Stimulated activated CD4-positive, alpha-beta T cell treated with anti-CD3 and anti-CD28 coated beads, Interleukin-4, amount 100 ng/mL, for 48 hours (primary cell): ENCODE measurements at places on chromosomes 12 and 14.
A peak's percentile ranks its signal among the peaks of the same experiment; 100 is the strongest.

- no peak for DNase-seq
Measured at GRCh38 chr14:80419345-80419744, 208.0 kb upstream of the DIO2 start.

- DNase-seq = no peak
Measured at GRCh38 chr14:104350463-104351185, 212.2 kb downstream of the KIF26A start.

DNA sequence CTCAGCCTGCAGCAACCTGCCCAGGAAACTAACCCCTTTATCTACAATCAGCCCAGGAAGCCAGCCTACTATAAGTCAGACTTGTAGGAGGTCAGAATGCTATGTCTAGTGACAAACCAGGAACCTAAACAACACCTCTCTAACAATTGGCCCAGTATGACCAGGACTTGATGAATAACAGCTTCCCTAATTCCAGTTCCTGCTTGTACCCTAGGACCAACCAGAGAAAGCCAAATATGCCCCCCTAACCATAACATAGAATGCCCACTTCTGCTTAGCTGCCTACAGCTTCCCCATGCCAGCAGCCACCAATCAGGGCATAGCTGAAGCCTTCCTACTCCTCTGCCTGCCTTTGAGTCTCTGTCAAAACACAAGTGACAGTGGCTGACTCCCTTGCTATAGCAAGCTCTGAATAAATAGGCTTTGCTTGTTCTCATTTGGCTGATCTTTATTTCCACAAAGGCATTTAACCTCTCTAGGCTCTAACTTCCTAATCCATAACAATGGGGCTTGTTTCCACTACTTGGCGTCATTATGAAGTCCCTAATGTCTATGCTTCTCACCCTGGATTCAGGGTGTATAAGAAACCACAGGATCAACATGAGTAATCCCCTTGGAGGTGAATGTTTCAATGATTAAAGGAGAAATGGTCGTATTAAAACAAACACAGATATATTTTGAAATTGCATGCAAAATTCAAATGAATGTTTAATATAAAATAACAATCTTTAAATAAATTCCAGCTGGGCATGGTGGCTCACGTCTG is 220.2 kb downstream of the ANO6 start:
- no peak for DNase-seq

DNA sequence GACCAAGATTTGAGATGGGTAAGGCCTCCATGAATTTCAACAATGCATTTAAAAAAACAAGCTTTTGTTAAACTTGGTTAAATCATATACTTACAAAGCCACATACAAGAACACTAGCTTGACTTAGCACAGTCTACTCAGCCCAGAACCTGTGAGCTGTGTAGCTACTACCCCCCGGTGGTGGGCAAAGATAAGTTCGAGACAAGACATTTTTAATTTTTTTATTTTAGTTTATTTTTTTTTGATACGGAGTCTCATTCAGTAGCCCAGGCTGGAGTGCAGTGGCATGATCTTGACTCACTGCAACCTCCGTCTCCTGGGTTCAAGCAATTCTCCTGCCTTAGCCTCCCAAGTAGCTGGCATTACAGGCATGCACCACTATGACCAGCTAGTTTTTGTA is 3.7 kb upstream of the NECAP1 start:
- peak; percentile 44 for DNase-seq

GRCh38 chr12:93042684-93043083 is 113.6 kb upstream of the EEA1 start:
- DNase-seq = no peak

DNA sequence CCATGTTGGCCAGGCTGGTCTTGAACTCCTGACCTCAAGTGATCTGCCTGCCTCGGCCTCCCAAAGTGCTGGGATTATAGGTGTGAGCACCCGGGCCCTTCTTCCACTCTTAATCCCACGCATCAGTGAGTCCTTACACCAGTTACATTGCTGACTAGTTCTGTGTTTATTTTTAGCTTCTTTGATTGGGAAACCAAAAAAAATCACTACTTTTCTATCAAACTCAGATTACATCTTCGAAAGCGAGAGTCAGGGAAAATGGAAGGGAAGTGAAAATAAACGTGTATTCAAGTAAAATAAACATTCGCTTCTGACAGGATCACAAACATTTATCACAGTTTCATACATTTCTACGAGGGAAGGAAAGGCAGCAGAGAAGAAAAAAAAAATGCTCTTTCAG is 32.2 kb downstream of the FGD6 start:
- no peak for DNase-seq

- DNase-seq = no peak
Measured at GRCh38 chr14:94161981-94162380, 12.1 kb upstream of the PPP4R4 start.

- peak; percentile 24 for DNase-seq
Measured at GRCh38 chr14:22980672-22981089, 1.7 kb downstream of the AJUBA start.

GRCh38 chr14:51386983-51387735 is 147.1 kb downstream of the TMX1 start:
- DNase-seq = no peak

GRCh38 chr12:54428050-54429013 is 9.3 kb upstream of the ITGA5 start:
- DNase-seq = no peak

DNA sequence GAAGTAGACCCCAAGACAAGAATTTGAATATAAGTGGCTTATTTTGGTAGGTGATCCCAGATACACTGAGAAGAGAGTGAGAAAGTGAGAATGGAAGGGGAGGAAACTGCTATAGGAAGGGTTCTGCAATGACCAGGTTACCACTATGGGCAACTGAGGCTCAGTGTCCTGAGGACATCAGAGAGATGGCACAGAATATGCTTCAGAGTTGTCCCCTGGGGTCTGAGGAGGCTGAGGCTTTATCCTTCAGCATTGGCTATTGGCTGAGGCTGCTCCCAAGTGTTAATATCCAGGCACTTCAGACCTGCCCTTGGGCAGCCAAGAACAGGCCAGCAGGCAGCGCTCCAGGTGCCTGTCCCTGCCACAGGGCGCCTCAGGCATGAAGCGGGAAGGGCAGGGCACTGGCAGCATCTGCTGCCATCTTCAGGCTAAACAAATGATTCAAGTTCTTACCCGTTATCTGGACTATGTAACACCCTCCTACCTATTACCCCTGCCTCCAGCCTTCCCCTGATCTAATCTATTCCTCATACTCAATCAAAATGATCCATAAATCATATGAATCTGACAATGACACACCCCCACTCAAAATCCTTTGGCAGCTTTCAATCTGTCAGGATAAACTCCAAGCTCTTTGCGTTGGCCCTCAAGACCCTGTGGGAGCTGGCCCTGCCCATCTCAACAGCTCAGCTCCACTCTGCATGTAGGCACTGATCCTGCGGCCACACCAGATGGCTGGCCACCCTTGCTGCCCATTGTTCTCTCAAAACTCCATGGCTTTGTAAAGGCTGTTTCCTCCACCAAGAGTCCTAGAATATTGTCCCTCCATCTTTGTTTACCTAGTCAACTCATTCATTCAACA is 42.4 kb downstream of the CKAP4 start:
- no peak for DNase-seq

- DNase-seq = no peak
Measured at GRCh38 chr14:73026243-73026844, 562 bp downstream of the ZFYVE1 start.

DNA sequence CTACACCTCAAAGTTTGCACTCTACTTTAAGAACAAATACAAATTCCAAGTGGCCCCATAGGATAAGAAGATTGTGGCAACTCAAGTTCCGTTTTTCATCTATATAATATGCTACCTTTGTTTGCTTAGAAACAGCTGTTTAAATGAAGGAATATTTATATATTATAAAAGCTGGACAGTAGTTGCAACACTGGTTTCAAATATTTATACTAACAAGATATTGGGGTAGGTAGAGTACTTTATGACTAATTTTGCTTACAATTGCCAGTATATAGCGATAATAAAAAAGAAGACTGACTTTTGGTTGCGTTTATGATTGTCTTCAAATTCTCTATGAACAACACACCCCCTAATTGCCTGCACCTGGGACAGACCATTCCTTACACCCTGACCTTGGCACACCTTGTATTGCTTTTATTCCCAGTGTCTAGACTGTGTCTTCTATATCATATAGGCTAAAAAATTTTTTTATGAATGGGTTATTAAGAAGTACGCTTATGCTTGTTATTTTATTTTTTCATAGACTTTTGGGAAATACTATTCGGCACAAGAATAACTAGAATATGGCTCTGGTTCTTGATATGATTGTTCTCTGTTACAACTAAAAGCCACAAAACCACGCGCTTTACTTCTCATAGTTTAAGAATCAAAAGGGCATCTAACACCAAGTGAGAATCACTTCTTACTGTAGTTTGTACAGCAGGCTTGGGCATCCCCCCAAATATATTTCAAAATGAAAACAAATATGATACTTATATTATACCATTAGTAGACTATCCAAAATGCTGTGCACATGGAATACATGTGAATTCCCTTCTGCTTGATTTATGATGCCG is 455.4 kb upstream of the DCN start:
- DNase-seq = no peak

- DNase-seq = no peak
Measured at GRCh38 chr12:29429999-29430715, 49.2 kb upstream of the ERGIC2 start.

- no peak for DNase-seq
Measured at GRCh38 chr12:71300772-71301675, 138.6 kb upstream of the LGR5 start.

DNA sequence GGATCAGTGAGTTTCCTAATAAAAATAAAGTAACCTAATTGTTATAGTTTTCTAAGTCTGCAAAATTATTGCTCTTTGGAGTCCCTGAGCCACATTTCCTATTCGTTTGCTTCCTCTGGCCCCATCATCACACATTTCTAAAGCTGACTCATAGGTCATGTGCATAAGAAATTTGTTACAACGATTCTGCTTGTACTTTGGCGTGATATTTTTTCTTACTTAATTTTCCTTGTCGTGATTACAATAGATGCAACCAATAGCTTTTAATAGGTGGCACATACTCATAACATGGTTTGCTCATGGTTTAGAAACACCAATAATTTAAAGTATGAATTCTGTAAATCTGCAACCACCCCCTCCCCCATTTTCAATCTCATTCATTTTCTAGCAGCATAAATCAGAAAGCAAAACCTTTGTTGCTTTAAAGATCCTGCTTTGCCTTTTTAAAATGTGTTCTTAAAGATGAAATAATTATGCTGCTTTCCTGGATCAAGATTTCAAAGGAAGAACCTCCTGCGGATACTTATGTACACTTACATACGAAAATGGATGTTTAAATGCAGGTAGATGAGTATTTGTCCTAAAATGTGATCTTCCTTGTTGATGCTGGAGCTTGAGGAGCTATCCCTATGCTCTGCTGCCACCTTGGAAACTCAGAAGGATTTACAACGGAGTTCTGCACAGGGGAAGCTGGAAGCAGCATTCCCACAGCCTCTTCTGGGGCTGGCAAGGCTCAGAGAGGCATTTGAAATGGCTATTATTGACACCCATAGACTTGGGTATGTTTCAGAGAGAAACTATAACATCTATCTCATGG is 1.7 kb upstream of the FLRT2 start:
- DNase-seq = no peak

- DNase-seq = no peak
Measured at GRCh38 chr12:101935890-101936746, 58.7 kb downstream of the DRAM1 start.

GRCh38 chr12:31589598-31589903 is 1.4 kb downstream of the DENND5B start:
- DNase-seq = no peak

DNA sequence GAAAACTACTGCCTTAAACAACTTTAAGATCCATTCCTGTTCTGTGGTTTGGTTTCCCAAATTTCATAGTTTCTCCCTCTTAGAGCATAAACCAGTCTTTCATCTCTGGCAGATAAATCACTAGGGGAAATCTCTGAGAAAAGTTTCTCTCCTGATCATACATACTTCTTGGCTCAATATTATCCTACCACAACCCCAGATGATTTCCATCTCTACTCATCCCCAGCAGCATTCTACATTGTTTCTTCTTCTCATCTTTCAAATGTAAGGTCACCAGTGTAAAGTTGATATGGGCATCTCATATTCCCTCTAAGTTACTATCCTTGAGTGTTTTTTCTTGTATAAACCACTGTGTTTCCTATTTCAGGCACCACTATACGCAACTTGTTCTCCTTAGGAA is 45.9 kb upstream of the PLEKHG7 start:
- no peak for DNase-seq

GRCh38 chr14:96649327-96649601 is 147.1 kb downstream of the PAPOLA start:
- no peak for DNase-seq

DNA sequence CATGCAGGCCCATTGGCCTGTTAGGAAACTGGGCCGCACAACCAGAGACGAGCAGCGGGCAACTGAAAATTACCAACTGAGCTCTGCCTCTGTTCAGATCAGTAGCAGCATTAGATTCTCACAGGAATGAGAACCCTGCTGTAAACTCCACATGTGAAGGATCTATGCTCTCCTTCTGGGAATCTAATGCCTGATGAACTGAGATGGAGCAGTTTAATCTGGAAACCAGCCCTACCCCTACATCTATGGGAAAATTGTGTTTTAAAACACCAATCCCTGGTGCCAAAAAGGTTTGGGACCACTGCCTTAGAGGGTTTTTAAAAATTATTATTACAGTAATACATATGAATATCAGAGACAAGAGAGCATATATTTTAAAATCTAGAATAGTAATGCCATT is 1144.5 kb downstream of the FSCB start:
- DNase-seq = no peak

DNA sequence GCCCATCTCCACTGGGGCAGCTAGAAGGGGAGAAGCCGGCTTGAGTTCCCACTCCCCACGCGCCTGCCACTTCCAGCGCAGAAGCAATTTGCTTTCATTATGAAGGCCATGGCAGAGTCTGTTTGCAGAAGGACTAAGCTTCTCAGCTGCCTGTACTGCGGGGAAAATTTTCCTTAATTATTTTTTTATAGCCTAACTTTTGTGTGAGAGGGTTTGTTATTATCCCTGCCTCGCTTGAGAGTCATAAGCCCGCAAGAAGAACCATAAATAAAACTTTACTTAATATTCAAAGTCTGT is 56.0 kb upstream of the DLK1 start:
- no peak for DNase-seq

DNA sequence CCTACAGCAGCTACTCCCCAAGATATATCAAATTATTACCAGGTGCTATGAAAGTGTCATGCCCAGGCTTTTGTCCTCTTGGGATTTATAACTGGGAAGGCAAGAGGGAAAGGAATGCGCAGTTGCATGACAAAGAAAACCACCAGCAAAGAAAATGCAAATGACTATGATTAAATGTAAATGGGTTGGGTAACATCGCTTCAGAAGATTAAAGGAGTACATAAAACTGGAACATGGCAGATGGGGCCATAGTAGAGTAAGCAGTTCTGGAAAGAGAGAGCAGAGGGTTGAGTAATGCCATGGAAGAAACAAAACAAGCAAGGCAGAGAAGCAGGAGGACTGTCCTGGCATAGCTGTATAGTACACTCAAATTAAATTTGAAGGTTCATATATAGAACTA is 493.1 kb downstream of the NOVA1 start:
- no peak for DNase-seq

GRCh38 chr14:61533513-61534255 is 161.6 kb upstream of the HIF1A start:
- DNase-seq = no peak

- DNase-seq = no peak
Measured at GRCh38 chr14:60654334-60654821, 5.1 kb upstream of the SIX1 start.
